Fibroblast of lung (primary cell): ENCODE measurements at places on chromosomes 4 and X.

DNA sequence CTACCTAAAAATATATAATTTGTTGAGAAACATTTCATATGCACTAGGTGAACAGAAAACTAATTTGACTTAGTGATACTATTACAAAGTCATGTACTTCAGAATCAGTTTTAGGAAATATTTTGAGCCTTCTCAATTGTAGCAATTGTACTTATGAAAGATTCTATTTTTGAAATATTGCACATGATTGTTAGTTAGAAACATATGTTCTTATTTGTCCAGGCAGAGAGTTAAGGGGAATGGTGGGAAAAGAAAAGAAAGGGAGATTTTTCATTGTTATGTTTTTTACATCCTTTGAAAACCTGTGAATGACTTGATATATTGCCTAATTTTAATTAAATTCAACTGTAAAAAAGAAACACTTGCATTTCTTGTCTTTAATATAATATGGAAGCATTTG lies 66.0 kb downstream of the GLRB start:
- H3K4me1 ChIP-seq: no peaks in the 10 kb centered on the region
- no peak overlapping the region for H3K27ac ChIP-seq

- H3K27me3 ChIP-seq: no peaks in the 10 kb centered on the region
- no peaks in the 10 kb centered on the region for H3K36me3 ChIP-seq
- DNase-seq: peak; percentile 29
- H3K4me3 ChIP-seq: no peak overlapping the region
These were observed 139.7 kb downstream of the MAML3 start for GRCh38 chr4:140014284-140014683.

- no peak for DNase-seq
- no peaks in the 10 kb centered on the region for H3K4me1 ChIP-seq
- H3K4me3 ChIP-seq: no peak overlapping the region
- no peaks in the 10 kb centered on the region for H3K36me3 ChIP-seq
These were observed 280.6 kb downstream of the PAPSS1 start for GRCh38 chr4:107439401-107439800.

- H3K4me3 ChIP-seq: no peak overlapping the region
- no peaks in the 10 kb centered on the region for H3K27me3 ChIP-seq
- H3K36me3 ChIP-seq: no peaks in the 10 kb centered on the region
- H3K4me1 ChIP-seq: no peaks in the 10 kb centered on the region
- DNase-seq: no peak
These were observed 46.3 kb upstream of the LEF1 start for GRCh38 chr4:108215055-108215454.

GRCh38 chr4:38069271-38069760 lies 109.1 kb downstream of the PTTG2 start:
- no peaks in the 10 kb centered on the region for H3K4me1 ChIP-seq
- H3K36me3 ChIP-seq: peaks cover 1% of the 10 kb centered on the region
- H3K27ac ChIP-seq: no peak overlapping the region
- H3K4me3 ChIP-seq: no peak overlapping the region
- H3K27me3 ChIP-seq: no peaks in the 10 kb centered on the region

DNA sequence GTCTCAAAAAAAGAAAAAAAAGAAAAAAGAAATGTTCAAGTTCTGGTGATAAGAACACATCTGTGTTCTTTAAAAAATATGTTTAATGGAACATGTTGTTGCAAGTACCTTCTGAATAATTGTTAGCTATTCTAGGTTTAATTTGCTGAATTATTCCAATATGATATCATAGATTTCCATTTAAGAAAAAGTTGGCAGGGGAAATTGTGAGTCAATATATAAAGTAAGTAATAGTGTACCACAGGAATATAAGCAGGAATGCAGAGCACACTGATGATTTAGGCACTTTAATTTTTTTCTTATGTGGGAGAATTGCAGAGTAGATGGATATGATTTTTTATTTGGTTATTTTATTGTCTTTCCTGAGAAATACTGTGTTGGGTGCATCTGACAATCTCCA lies 190.7 kb downstream of the RPA4 start:
- no peaks in the 10 kb centered on the region for H3K4me1 ChIP-seq
- H3K4me3 ChIP-seq: no peak overlapping the region
- no peaks in the 10 kb centered on the region for H3K27me3 ChIP-seq
- H3K27ac ChIP-seq: no peak overlapping the region

GRCh38 chr4:40395908-40396793 lies 61.0 kb downstream of the CHRNA9 start:
- H3K4me3 ChIP-seq: no peak overlapping the region
- DNase-seq: peak; percentile 60
- no peak overlapping the region for H3K27ac ChIP-seq
- no peaks in the 10 kb centered on the region for H3K36me3 ChIP-seq
- no peaks in the 10 kb centered on the region for H3K4me1 ChIP-seq
- H3K27me3 ChIP-seq: peaks cover 4% of the 10 kb centered on the region

DNA sequence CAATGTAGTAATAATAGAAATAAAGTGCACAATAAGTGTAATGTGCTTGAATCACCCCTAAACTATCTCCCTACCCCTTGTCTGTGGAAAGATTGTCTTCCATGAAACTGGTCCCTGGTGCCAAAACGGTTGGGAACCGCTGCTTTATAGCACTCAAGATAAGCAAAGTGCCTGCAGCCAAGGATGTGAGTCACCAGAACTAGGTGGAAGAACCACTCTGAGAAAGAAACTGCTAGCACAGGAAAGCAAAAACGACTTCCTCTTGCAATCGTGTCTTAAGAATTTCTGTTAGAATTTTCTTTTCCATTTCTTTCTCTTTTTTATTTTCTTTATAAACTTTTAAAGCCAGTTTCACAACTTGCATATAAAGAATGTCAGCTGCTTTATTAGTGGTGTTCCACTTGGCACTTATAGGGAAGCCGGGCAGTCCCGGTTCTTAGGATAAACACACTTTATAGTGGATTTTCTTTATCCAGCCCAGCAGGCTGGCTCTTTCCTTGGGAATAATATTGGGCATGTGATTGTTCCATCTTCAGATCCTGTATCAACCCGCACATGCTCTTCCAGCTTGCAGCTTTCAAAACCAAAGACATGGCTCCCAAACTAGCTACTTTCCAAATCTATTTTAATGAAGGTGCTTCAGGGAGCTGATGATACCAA lies 32.3 kb upstream of the CXCL8 start:
- H3K27ac ChIP-seq: peak overlapping the region; percentile 39
- H3K27me3 ChIP-seq: no peaks in the 10 kb centered on the region
- peak; percentile 97 for DNase-seq
- H3K4me3 ChIP-seq: no peak overlapping the region
- peaks cover 19% of the 10 kb centered on the region for H3K4me1 ChIP-seq
- H3K36me3 ChIP-seq: no peaks in the 10 kb centered on the region

- no peaks in the 10 kb centered on the region for H3K36me3 ChIP-seq
- no peaks in the 10 kb centered on the region for H3K27me3 ChIP-seq
- H3K27ac ChIP-seq: peak overlapping the region; percentile 91
- H3K4me1 ChIP-seq: no peaks in the 10 kb centered on the region
- peak overlapping the region; percentile 60 for H3K4me3 ChIP-seq
- DNase-seq: peak; percentile 71
These were observed 651 bp downstream of the NXT2 start for GRCh38 chrX:109537324-109537665.

DNA sequence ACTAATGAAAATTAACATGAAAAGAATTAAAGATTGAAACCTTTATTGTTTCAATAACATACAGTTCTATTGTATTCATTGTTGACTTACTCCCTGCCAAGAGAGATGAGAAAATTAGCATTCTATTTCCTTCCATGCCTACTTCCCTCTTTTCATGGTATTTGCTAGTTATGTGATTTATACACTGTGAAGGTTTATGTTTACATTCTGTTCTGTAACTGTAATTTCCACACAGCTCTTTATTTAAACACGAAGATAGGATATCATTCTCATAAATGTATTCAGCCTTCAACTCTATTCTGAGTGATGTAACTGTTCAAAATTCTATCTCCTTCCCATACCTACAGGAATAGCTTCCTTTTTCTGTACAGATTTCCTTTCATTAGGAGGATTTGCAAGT lies 6.6 kb downstream of the CCDC110 start:
- H3K4me3 ChIP-seq: no peak overlapping the region
- H3K27me3 ChIP-seq: no peaks in the 10 kb centered on the region
- no peaks in the 10 kb centered on the region for H3K4me1 ChIP-seq
- H3K27ac ChIP-seq: no peak overlapping the region

DNA sequence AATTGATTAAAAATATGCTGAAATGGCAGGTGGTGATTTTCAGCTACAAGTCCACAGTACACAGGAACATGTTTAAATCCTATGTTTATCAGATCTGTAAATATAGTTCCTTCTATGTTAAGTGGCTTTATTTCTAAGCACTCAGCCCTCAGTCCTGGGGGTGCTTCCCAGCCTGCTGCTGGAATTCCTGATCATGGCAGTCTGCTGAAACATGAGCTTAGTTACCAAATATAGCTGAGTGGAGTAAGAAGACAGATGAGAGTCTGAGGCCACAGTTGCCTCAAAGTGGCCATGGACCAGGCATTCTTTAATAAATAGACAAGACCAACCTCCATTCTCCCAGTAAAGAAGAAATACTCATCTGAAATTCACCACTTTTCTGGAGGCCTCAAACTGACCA lies 17.1 kb upstream of the DDX60 start:
- H3K4me3 ChIP-seq: no peak overlapping the region
- no peaks in the 10 kb centered on the region for H3K36me3 ChIP-seq
- no peak overlapping the region for H3K27ac ChIP-seq
- H3K27me3 ChIP-seq: no peaks in the 10 kb centered on the region
- H3K4me1 ChIP-seq: no peaks in the 10 kb centered on the region

GRCh38 chrX:45751156-45751555 lies 550.5 kb upstream of the DIPK2B start:
- H3K27me3 ChIP-seq: no peaks in the 10 kb centered on the region
- H3K36me3 ChIP-seq: peaks cover 10% of the 10 kb centered on the region
- H3K27ac ChIP-seq: peak overlapping the region; percentile 15
- DNase-seq: no peak
- no peak overlapping the region for H3K4me3 ChIP-seq
- peaks cover 17% of the 10 kb centered on the region for H3K4me1 ChIP-seq

DNA sequence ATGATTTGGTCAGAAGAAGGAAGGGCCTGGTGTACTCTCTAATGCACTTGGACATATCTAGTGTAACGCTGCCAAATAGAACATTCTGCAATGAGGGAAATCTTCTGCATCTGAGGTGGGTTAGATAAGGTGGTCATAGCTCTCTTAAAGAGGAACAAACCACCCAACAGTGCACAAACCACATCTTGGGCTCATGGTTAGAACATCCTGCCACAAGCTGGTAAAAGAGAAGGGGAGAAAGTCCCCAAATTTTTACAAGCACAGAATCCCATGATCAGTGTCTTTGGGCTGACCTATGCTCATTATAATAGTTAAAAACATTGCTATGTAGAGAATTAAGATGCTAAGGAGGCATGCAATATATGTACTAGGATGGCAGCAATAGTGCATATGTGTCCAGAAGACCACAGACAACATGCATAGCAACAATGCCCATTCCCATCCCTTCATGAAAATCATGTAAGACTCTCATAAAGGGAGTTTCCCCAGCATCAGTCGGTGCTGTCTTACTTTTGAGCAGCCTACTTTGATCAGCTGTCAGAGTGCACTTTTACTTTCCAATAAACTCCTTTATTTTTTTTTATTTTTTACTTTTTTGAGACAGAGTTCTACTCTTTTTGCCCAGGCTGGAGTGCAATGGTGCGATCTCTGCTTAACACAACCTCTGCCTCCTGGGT lies 99.7 kb upstream of the SLC7A11 start:
- H3K4me3 ChIP-seq: no peak overlapping the region
- H3K4me1 ChIP-seq: no peaks in the 10 kb centered on the region
- no peak for DNase-seq
- no peak overlapping the region for H3K27ac ChIP-seq
- no peaks in the 10 kb centered on the region for H3K27me3 ChIP-seq
- H3K36me3 ChIP-seq: no peaks in the 10 kb centered on the region

GRCh38 chr4:96193061-96193460 lies 353.2 kb downstream of the PDHA2 start:
- no peaks in the 10 kb centered on the region for H3K27me3 ChIP-seq
- no peaks in the 10 kb centered on the region for H3K36me3 ChIP-seq
- H3K4me1 ChIP-seq: no peaks in the 10 kb centered on the region
- no peak for DNase-seq

GRCh38 chr4:153799694-153800074 lies 10.8 kb upstream of the SFRP2 start:
- DNase-seq: no peak
- H3K4me3 ChIP-seq: no peak overlapping the region
- no peaks in the 10 kb centered on the region for H3K4me1 ChIP-seq
- H3K36me3 ChIP-seq: no peaks in the 10 kb centered on the region
- H3K27ac ChIP-seq: no peak overlapping the region
- H3K27me3 ChIP-seq: no peaks in the 10 kb centered on the region

- no peaks in the 10 kb centered on the region for H3K36me3 ChIP-seq
- H3K27ac ChIP-seq: no peak overlapping the region
- peaks cover 25% of the 10 kb centered on the region for H3K27me3 ChIP-seq
- H3K4me1 ChIP-seq: no peaks in the 10 kb centered on the region
These were observed 50.3 kb downstream of the FGFRL1 start for GRCh38 chr4:1061760-1062159.

GRCh38 chrX:9492901-9493300 lies 28.0 kb downstream of the TBL1X start:
- H3K36me3 ChIP-seq: no peaks in the 10 kb centered on the region
- no peak overlapping the region for H3K27ac ChIP-seq
- no peak for DNase-seq
- no peak overlapping the region for H3K4me3 ChIP-seq
